ENCODE measurements at places on chromosomes 2 and 18. TPM values are rescaled to one million over a fixed set of nuclear protein-coding genes. Genes with fewer than 3 reads are reported as not detected.

Gene BOK
- total RNA-seq = not detected

Gene UGT1A4
- total RNA-seq = not detected

Gene EFHD1
- total RNA-seq = 0.23 TPM

Gene CRYGD
- total RNA-seq = not detected

Gene COBLL1
- not detected for total RNA-seq

DNA sequence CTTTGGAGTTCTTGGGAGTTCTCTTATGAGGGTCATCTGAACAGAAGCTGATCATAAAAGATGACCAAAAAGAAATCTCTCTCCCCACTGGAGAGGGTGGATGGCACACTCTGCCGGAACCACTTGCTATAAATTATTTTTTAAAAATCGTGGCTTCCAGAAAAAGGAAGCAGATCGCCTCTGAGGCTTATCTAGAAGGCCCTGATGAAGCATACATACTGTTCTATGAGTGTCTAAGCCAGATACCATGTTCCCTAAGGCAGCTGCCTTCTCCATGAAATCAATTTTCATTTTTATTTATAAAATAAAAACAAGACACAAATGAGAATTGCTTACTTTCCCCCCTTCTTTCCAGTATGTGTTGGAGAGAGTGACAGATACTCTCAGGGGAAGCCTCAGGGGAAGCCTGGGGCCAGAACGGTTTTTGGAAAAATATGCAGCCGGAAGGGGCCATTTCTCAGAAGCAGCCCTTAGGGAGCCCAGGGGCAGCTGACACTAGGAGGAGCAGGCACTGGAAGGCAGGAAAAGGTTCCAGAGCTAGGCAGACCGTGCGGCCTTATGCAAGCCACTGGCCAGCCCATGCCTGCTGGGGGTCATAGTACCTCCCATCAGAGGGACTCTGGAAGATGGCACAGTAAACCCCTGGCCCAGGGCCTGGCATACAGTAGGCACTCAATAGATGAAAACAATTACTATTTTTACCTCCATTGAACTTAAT, 130.6 kb downstream of the CABLES1 start:
- DNase-seq = no peak

DNA sequence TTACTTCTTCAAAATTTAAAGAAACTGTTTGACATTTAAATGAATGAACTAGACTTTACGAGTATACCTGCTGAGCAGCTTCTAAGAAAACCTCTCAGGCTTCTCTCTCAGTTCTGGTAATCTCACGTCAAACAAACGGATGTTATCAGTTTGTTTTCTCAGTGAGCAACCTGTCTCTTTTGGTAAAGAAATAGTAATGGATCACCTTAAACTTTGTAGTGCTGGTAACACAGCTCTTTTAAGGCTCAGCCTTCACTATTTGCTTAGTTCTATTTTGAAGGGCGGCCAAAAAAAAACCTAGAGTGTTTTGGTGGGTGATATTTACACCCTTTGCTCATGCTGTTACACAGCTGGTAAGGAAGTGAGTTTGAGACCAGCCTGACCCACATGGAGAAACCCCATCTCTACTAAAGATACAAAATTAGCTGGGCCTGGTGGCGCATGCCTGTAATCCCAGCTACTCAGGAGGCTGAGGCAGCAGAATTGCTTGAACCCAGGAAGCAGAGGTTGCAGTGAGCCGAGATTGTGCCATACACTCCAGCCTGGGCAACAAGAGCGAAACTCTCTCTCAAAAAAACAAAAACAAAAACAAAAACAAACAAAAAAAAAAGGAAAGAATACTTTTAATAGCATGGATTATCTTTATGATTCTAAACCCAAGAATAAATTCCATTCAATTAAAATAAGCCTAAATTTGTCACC, 15.9 kb downstream of the FN1 start:
- no peak for DNase-seq

GRCh38 chr18:70200286-70200685, 5.2 kb downstream of the RTTN start:
- DNase-seq = no peak

GRCh38 chr2:55165626-55166025, 66.5 kb downstream of the CLHC1 start:
- no peak for DNase-seq

Data from activated CD8-positive, alpha-beta memory T cell treated with anti-CD3 and anti-CD28 coated beads, Interleukin-2, amount 10 ng/mL, durations not matched to agents 7 days and 5 days (primary cell).